ENCODE measurements at places on chromosomes 11 and 22.

- DNase-seq, result no peak
- no peaks in the 10 kb centered on the region for H3K27me3 ChIP-seq
- H3K27ac ChIP-seq, result no peak overlapping the region
- H3K36me3 ChIP-seq, result no peaks in the 10 kb centered on the region
These were observed 50.2 kb downstream of the C22orf31 start for GRCh38 chr22:29011240-29012100.

GRCh38 chr11:92808022-92808421 is 161.4 kb upstream of the MTNR1B start:
- DNase-seq, result no peak
- H3K36me3 ChIP-seq, result no peaks in the 10 kb centered on the region
- no peak overlapping the region for H3K4me3 ChIP-seq
- no peaks in the 10 kb centered on the region for H3K4me1 ChIP-seq
- H3K27ac ChIP-seq, result no peak overlapping the region
- no peaks in the 10 kb centered on the region for H3K27me3 ChIP-seq

GRCh38 chr22:27135031-27135981 is 477.9 kb downstream of the MIAT start:
- no peak for DNase-seq
- no peaks in the 10 kb centered on the region for H3K36me3 ChIP-seq
- peaks cover 96% of the 10 kb centered on the region for H3K27me3 ChIP-seq

GRCh38 chr11:122647736-122648275 is 7.7 kb upstream of the UBASH3B start:
- DNase-seq, result no peak
- H3K4me3 ChIP-seq, result no peak overlapping the region
- no peak overlapping the region for H3K27ac ChIP-seq
- H3K27me3 ChIP-seq, result no peaks in the 10 kb centered on the region

GRCh38 chr22:48376428-48376827 is 1451.2 kb downstream of the BRD1 start:
- H3K27me3 ChIP-seq, result no peaks in the 10 kb centered on the region
- H3K4me1 ChIP-seq, result no peaks in the 10 kb centered on the region
- H3K27ac ChIP-seq, result no peak overlapping the region
- DNase-seq, result no peak
- H3K36me3 ChIP-seq, result no peaks in the 10 kb centered on the region
- no peak overlapping the region for H3K4me3 ChIP-seq

DNA sequence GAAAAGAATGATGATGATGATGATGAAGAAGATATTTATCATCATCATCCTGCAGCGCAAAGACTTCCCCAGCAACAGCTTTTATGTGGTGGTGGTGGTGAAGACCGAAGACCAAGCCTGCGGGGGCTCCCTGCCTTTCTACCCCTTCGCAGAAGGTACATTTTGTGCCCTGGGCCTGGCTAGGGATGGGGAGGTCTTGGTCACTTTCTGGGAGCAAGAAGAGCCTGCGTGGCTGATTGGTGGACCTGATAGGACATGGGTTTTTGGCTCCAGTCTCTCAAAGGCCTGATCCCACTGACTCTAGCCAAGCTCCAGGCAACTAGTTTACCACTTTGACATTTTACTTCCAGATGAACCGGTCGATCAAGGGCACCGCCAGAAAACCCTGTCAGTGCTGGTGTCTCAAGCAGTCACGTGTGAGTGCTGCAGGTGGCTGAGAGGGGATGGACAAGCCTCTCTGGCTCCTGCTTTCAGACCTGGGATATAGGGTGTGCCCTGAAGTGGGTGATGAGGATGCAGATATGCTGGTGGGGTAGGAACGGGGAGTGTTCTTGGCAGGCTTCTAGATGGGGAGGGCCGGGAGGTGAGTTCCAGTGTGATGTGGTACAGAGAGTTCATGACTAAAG is 5.3 kb downstream of the SIDT2 start:
- no peak overlapping the region for H3K4me3 ChIP-seq
- no peak overlapping the region for H3K27ac ChIP-seq
- H3K4me1 ChIP-seq, result peaks cover 15% of the 10 kb centered on the region
- DNase-seq, result no peak

GRCh38 chr11:118608360-118609227 is 1.2 kb downstream of the PHLDB1 start:
- H3K27me3 ChIP-seq, result peaks cover 46% of the 10 kb centered on the region
- no peaks in the 10 kb centered on the region for H3K36me3 ChIP-seq
- peak overlapping the region; percentile 63 for H3K4me3 ChIP-seq
- H3K4me1 ChIP-seq, result peaks cover 11% of the 10 kb centered on the region

- no peak overlapping the region for H3K4me3 ChIP-seq
- no peak for DNase-seq
- no peaks in the 10 kb centered on the region for H3K4me1 ChIP-seq
- H3K36me3 ChIP-seq, result no peaks in the 10 kb centered on the region
These were observed 789.6 kb downstream of the TBC1D22A start for GRCh38 chr22:47552024-47552423.

DNA sequence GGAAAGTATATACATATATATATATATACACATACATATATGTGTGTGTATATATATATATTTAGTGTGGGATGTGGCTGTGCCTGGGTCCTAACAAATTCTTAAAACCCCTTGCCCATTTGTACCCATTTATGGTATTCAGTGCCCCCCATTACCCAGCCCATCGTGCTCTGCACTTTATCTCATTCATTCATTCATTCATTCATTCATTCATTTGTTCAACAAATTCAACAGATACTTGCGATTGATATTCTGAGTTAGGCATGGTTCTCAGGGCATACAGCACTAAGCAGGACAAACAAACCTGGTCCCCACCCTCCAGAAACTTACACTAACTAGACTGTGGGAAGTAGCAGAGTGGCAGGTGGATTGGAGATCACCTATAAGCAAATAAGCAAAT is 56.6 kb upstream of the LMO2 start:
- H3K4me3 ChIP-seq, result no peak overlapping the region
- H3K27ac ChIP-seq, result no peak overlapping the region
- no peaks in the 10 kb centered on the region for H3K36me3 ChIP-seq

DNA sequence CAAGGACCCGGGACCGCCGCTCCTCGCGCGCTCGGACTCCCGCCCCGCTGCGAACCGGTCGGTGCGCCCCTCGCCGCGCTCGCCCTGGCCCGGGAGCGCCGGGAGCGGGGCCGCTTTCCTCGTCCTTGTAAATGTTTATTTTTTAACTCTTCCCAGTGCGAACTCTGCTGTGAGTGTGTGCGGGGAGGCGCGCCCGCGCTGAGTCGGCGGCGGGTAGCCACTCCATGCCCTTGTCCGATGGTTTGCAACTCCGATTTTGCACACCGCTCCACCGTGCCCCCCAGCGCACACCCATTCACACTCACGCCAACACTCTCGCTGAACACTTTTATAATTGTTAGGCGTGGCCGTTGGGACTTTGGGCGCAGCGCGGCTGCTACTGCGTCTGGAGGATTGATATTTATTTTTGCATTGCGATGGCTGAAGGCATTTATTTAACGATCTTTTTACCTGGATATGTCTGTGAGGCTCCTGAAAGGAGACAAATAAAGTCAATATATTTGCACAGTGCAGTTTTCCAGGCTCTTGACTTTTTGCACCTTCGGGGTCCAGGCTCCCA is 1.0 kb downstream of the C11orf96 start:
- H3K4me3 ChIP-seq, result peak overlapping the region; percentile 71
- H3K4me1 ChIP-seq, result peaks cover 4% of the 10 kb centered on the region
- no peaks in the 10 kb centered on the region for H3K27me3 ChIP-seq
- no peaks in the 10 kb centered on the region for H3K36me3 ChIP-seq
- H3K27ac ChIP-seq, result no peak overlapping the region
- peak; percentile 43 for DNase-seq

- peaks cover 17% of the 10 kb centered on the region for H3K4me1 ChIP-seq
- no peak for DNase-seq
- H3K27me3 ChIP-seq, result no peaks in the 10 kb centered on the region
- no peak overlapping the region for H3K27ac ChIP-seq
- no peak overlapping the region for H3K4me3 ChIP-seq
- H3K36me3 ChIP-seq, result no peaks in the 10 kb centered on the region
These were observed 2.6 kb upstream of the NAALADL1 start for GRCh38 chr11:65060913-65061408.

DNA sequence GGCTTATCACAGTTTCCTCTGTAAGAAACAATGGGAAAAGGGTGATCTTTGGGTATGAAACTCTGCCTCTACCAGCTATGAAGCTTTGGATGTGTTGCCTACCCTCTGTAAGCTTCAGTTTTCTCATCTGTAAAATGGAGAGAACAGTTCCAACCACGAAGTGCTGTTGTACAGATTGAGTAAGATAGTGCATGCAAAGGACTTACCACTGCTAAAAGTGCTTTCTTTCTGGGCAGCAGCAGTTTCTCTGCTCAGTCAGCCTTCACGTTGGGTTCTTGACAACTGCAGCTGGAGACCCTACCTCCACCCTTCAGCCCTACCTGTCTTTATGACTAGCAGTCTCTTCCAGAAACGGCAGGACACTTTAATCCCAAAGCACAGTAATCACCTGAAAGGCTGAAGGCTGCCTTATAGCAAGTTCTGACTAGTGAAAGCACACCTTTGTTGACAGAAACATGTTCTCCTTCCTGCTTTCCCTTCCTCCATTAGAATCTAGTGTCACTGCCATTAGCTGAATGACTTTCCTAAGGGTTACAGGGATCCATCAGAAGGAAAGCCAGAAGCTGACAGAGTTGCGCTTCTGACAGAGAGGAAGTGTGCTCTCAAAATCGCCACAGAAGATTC is 91.4 kb downstream of the RPL27A start:
- no peak overlapping the region for H3K4me3 ChIP-seq
- no peak overlapping the region for H3K27ac ChIP-seq
- peaks cover 16% of the 10 kb centered on the region for H3K4me1 ChIP-seq
- H3K27me3 ChIP-seq, result no peaks in the 10 kb centered on the region

GRCh38 chr11:67691149-67691548 is 16.7 kb upstream of the ALDH3B2 start:
- no peaks in the 10 kb centered on the region for H3K27me3 ChIP-seq
- no peaks in the 10 kb centered on the region for H3K36me3 ChIP-seq
- H3K4me1 ChIP-seq, result no peaks in the 10 kb centered on the region
- H3K27ac ChIP-seq, result no peak overlapping the region

- peak overlapping the region; percentile 75 for H3K27ac ChIP-seq
- H3K4me1 ChIP-seq, result peaks cover 52% of the 10 kb centered on the region
- DNase-seq, result no peak
- H3K4me3 ChIP-seq, result peak overlapping the region; percentile 15
These were observed 27.6 kb downstream of the ALKBH3 start for GRCh38 chr11:43908191-43908590.

DNA sequence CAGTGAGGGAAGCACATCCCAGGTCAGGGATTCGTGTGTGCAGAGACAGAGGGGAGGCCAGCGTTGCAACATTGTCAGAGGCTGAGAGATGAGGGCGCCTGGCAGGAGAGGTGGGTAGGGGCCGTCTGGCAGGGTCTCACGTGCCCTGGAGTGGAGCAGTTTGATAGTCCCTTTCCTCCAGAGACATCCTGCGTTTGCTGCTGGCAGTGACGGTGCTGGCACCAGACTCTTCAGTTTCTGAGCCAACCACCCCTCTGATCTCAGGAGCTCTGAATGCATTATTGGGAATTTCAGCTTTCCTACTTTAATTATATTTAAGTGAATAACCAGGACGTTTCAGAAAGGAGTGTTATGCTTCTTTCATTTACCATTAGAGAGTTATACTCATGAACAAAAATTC is 136.5 kb downstream of the WNT7B start:
- no peaks in the 10 kb centered on the region for H3K36me3 ChIP-seq
- H3K27ac ChIP-seq, result no peak overlapping the region
- no peak overlapping the region for H3K4me3 ChIP-seq
- no peak for DNase-seq

- DNase-seq, result peak; percentile 17
- peaks cover 21% of the 10 kb centered on the region for H3K4me1 ChIP-seq
- H3K27me3 ChIP-seq, result no peaks in the 10 kb centered on the region
- H3K4me3 ChIP-seq, result no peak overlapping the region
- H3K27ac ChIP-seq, result peak overlapping the region; percentile 76
- H3K36me3 ChIP-seq, result no peaks in the 10 kb centered on the region
These were observed 1156.6 kb downstream of the TBC1D22A start for GRCh38 chr22:47919001-47919441.
